ENCODE measurements at places on chromosomes 6 and 20. TPM values are rescaled to one million over a fixed set of nuclear protein-coding genes. Genes with fewer than 3 reads are reported as not detected.

Gene PARD6B
- total RNA-seq: 6.5 TPM

DNA sequence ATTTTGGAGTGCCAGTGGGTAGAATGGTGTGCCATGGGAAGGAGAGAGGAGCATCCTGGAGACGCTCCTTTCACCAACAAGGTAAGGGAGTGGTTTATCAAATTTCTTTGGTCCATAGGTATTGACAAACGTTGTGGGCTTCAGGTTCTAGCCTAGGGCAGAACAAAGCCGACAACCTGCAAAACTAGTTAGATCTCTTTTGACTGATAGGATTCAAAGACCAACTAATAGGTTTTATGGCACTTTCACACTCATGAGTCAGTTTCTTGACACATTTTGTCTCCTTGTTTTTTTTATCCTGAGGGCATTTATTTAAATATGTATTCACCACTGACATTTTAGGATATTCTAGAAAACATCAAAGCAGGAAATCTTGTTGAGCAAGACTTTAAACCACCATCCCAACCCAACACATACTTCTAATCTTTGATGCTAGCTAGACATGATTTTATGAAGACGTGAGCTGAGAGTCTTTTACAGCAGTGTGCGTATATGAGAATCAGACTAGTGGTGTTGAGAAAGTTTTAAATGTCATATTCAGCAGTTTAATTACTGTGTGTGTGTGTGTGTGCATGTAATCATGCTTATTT lies 370.4 kb upstream of the HSF2 start:
- no peak for DNase-seq

DNA sequence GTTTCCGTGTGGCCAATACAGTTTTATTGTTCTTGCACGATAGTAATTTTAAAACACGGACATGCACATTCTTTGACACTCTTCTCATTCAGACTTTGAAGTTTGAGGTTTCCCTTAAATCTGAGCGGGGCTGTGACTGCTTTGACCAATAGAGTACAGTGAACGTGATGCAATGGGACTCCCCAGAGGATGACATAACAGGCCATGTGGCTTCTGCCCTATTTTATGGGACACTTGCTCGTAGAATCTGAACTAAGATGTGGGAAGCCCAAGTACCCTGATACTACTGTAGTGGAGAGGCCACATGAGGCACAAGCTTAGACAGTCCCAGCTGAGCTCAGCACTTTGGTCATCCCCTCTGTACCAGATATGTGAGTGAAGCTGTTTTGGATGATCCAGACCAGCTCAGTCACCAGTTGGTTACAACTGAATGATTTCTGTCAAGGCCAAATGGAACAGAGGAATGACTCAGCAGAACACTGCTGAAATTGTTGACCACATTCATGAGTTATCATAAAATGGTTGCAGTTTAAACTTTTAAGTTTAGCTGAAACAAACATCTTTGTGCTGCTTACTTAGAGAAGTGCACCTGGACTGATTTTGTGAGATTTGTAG lies 279.4 kb downstream of the RFPL4B start:
- DNase-seq: peak; percentile 50

DNA sequence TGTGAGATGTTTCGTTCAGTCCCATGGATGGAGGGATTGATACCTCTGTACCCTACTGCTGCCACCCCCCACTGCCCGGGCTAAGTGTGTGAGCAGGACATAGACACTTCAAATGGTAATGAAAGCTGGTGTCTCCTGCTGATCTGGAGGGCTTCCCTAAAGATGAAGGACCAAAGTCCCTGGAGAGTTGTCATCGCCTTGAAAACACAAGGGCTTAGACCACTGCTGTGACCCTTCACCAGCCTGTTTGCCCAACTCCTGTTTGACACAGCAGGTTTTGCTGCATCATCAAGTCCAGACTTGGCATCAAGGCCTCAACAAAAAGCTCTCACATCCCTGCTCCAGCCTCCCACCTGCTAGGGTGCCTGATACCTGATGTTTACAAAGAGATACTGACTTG lies 57.9 kb upstream of the FAM8A1 start:
- no peak for DNase-seq

DNA sequence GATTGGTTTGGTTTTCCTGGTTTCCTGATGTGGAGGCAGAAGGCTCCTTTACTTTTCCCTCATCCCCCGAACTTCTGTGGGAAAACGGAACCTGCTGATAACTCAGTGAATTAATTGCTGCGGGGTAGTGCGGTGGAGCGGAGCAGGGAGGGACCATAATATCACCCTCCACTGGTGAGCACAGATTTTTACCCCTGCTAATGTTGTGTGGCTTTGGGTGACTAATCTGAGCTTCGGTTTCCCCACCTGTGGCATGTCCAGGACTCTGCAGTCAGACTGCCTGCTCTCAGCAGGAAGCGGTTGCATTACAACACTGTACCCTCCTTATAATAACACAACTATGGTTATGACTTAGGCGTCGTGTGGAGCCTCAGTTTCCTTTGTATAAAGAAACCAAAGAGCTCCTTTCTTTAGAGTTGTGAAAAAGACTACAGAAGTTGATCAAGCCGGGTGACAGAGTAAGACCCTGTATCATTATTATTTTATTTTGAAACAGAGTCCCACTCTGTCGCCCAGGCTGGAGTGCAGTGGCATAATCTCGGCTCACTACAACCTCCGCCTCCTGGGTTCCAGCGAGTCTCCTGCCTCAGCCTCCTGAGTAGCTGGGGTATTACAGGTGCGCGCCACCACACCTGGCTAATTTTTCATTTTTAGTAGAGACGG lies 2.2 kb upstream of the ID1 start:
- peak; percentile 87 for DNase-seq

Gene OLIG3
- total RNA-seq: not detected

Gene MCCD1
- not detected for total RNA-seq

Gene RAET1G
- total RNA-seq: 1.3 TPM

GRCh38 chr6:44771647-44772415 lies 384.3 kb downstream of the CDC5L start:
- no peak for DNase-seq

GRCh38 chr6:160065200-160065599 lies 56.4 kb upstream of the SLC22A1 start:
- DNase-seq: no peak

DNA sequence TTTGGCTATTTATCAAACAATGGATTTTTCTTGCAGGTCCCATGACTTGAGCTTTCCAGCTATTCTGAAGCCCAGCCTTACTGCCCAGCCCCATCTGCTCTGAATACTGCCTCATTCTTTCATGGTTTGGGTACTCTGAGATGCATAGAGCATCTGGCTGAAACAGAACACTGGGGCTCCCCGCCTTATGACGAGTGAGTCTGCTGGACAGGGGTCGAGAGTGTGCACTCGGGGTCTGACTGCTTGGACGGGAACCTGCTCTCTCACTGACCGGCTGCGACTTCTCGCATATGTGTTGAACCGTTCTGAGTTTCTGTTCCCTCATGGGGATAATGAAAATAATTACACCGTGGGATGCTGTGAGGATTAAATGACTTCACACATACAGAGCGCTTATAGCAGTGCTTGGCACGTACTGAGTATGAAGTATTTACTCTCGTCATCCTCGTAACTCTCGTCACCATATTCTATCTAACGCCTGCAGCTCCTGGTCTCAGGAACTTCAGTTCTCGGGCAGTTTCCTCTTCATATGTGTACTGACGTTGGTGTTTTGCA lies 59.5 kb upstream of the MPC1 start:
- no peak for DNase-seq

- peak; percentile 1 for DNase-seq
Measured at GRCh38 chr6:123777563-123777962, 26.1 kb upstream of the NKAIN2 start.

GRCh38 chr20:19408971-19409370 lies 196.5 kb downstream of the SLC24A3 start:
- no peak for DNase-seq

DNA sequence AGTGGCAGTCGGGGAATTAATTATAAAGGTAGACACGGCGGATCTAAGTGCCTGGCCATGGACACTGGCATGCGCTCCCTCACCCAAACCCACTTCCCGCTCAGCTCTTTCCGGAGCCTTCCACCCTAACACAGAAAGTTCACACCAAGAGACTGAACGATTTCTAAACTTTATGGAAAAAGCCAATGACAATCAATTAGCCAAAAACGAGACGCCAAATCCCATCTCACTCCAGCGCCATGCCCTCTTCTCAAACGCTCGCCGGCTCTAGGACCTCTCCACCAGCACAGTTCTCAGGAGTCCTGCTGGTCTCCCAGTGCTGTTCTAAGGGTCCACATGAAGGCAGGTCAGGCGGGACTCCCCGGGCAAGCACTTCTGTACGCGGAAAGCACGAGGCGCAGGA lies 641 bp downstream of the SF3B5 start:
- DNase-seq: no peak

Gene SLC22A1
- 0.32 TPM for total RNA-seq

- no peak for DNase-seq
Measured at GRCh38 chr20:43977962-43978361, 63.3 kb downstream of the TOX2 start.

- DNase-seq: no peak
Measured at GRCh38 chr6:129491436-129491835, 218.5 kb downstream of the ARHGAP18 start.

Gene RAMACL
- total RNA-seq: 0.43 TPM

DNA sequence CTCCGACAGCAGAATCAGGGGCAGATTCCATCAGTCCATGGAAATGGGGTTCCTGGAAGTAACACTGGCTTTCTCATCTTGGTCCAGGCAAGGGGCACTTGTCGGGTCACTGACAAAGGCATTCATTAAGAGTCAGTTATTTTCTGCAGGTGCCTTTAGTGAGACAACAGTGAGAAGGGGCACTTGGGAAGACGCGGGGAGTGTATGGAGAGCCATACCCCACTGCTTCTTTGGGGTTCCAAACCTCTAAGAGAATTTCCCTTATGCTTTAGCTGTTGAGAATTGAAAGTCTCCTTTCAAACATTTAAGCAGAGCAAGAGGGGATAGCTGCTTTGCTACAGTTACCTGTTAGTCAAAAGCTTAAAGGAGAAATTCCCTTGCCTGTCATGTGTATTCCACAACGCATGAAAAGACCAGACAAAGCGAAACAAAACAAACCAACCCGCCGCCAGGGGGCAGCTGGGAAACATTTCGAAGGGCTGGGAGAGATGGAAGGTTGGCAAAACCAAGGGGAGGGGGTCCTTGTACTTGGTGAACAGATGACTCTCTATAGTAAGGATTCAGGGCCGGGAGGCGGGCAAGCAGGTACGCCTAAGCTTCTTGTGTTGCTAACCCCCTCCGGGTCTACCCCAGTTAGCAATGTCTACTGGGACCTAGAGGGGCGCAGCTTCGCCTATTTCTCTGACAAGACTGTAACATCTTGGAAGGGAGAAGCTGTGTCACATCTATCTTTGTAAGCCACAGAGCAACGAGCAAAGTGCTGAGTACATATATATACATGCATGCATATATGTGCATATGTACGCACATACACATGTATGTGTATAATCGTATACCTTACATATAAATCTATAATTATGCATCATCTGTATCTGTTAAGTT lies 474.9 kb upstream of the AGPAT4 start:
- no peak for DNase-seq

Gene PHF3
- 57.9 TPM for total RNA-seq

DNA sequence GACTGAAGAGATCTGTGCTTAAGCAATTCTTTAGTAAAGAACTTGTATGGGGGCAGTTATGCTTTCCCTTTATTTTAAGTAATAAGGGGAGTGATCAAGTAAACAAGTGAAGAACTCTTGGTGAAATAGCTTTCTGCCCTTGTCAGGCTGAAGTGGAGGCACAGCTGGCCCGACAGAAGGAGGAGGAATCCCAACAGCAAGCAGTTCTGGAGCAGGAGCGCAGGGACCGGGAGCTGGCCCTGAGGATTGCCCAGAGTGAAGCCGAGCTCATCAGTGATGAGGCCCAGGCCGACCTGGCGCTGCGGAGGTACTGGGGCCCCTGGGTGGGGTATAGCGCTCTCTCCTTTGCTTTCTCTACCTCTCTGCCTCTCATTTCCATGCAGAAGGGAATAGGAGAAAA lies 143.3 kb downstream of the MYO6 start:
- no peak for DNase-seq

- DNase-seq: peak; percentile 13
Measured at GRCh38 chr6:15476631-15477380, 186.0 kb downstream of the DTNBP1 start.

GRCh38 chr20:58869662-58870227 lies 17.2 kb downstream of the GNAS start:
- no peak for DNase-seq

DNA sequence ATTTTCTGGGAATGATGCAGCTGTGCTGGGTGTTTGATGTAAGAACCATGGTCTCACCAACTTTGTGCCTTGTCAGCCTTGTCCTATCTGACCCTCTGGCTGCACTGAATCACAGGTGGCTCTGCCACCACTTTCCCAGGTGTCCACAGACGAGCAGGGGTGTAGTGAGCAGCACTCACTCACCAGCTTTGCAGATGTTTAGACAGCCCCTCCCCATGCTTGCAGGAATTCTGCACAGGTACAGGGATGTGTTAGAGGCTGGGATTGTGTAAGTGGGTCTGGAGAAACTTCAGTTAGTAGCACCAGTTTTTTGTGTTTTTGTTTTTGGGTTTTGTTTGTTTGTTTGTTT lies 88.2 kb upstream of the NAA20 start:
- DNase-seq: no peak

Gene ABHD16B
- total RNA-seq: not detected

Gene AIF1
- total RNA-seq: not detected

GRCh38 chr6:105648276-105648675 lies 245.4 kb upstream of the PREP start:
- no peak for DNase-seq

- DNase-seq: no peak
Measured at GRCh38 chr6:6635291-6635690, 46.8 kb downstream of the LY86 start.

Gene ECI2
- 84.4 TPM for total RNA-seq

DNA sequence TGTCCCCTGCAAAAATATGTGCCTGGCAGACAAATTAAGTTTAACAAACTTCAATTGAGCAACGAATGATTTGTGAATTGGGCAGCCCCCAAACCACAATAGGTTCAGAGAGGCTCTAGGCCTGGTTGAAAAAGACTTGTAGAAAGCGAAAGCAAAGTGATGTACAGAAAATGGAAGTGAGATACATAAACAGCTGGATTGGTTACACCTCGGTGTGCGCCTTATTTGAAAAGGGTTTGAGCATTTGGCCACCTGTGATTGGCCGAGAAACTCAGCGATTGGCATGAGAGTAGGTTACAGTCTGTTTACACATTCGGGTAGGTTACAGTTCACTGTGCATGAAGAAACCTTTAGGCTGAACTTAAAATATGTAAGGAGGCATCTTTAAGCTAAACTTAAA lies 136.9 kb downstream of the CD83 start:
- DNase-seq: no peak

DNA sequence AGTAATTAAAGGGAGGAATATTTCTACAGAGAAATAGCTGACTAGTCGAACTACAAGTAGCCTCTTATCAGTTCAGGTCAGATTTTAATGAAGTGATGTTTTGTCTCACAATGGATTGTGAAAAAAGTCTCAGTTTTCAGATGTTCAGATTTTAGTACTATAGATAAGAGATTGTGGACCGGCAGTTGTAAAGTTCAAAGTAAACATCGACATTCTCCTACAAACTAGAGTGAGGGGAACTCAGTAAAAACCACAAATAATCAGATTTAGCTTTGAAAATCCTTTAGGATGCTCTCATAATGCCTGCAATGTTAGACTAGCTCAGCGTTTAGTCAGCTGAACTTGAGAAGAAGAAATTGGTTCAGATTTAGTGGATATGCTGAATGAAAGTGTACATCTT lies 39.9 kb downstream of the RCAN2 start:
- DNase-seq: peak; percentile 45

- no peak for DNase-seq
Measured at GRCh38 chr6:68993911-68994310, 358.8 kb downstream of the ADGRB3 start.

Measured in fibroblast of villous mesenchyme (primary cell).